ENCODE measurements at places on chromosomes 3 and 15.

GRCh38 chr15:95684126-95684525 is 646.4 kb upstream of the NR2F2 start:
- no peak for DNase-seq

DNA sequence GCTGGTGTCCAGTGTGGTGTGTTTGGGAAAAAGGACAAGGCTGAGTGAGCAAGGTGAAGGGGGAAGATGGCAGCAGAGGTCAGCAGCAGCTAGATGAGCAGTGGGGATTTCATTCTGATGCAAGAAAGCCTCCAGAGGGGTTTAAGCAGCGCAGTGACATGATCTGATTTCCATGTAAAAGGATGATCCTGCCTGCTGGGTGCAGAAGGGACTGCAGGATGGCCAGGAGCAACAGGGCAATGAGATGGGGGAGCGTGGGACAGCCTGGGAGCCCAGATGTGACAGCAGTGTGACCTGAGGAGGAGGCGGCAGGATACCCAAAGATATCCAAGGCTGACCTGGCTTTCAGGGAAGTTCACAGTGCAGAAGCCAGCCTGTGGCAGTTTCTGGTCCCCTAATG is 6.1 kb downstream of the WNT7A start:
- DNase-seq, result no peak

DNA sequence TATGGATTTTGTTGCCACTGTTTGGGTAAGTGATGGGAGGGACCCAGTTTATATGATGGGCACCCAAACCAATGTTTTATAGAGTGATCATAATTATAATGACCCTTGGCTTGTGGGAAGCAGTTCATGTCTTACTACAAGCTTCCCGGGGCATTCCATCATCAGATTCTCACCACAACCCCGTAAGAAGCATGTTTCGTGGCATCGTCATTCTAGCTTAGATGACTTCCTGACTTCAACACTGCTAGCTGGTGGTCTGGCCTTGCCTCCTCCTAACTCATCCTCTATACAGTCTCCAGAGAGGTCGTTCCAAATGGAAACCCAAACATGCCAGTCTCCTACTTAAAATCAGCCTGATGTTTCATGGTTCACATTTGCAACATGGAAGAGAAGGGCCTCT is 226.9 kb downstream of the ADAMTS9 start:
- DNase-seq, result no peak

DNA sequence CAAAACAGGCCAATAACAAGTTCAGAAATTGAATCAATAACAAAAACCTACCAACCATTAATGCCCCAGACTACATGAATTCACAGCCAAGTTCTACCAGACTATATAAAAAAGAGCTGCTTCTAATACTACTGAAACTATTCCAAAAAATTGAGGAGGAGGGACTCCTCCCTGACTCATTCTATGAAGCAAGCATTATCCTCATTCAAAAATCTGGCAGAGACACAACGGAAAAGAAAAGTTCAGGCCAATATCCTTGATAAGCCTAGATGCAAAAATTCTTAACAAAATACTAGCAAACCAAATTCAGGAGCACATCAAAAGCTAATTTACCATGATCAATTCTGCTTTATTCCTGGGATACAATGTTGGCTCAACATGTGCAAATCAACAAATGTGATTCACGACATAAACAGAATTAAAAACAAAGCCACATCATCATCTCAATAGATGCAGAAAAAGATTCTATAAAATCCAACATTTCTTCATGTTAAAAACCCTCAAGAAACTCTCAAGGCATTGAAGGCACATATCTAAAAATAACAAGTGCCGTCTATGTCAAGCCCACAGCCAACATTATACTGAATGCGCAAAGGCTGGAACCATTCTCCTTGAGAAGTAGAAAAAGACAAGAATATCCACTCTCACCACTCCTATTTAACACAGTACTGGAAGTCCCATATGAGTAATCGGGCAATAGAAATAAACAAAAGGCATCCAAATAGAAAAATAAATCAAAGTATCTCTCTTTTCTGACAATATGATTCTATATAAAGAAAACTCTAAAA is 573.6 kb upstream of the GRM7 start:
- DNase-seq, result no peak

DNA sequence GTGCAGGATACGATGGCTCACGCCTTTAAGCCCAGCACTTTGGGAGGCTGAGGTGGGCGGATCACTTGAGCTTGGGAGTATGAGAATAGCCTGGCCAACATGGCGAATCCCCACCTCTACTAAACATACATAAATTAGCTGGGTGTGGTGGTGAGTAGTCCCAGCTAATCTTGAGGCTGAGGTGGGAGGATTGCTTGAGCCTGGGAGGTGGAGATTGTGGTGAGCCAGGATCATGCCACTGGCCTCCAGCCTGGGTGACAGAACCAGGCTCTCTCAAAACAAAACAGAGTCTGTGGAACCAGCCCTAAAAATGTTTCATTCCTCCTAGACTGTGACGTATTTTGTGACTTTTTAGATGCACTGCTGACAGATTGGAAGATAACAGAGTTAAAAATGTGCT is 34.3 kb upstream of the RAD51 start:
- DNase-seq, result no peak

DNA sequence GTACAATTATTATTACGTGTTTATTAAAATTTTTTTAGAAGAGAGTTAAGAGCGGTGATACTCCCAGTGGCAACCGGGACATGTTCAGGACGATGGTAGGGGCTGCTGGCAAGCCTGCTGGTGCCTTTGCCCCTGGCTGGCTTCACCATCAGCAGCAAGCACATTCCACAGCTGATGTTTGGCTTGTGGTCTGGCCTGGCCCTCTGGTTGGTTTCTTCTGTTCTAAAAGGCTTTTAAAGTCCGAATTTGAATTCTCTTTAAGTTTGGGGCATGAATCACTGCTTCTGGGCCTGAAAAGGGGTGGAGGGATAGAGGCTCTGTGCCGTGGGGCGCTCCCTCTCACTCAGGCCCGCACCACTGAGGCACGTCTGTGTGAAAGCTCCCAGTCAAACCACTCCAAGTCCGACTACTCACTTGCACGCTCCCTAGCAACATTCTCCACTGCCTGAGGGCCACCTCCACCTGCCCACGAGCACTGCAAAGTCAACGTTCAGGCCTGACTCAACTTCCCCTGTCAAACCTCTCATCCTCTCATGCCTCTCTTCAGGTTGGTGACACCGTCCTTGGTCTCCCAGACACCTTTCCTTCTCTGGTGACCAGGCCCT is 10.1 kb downstream of the ITGA11 start:
- peak; percentile 6 for DNase-seq

DNA sequence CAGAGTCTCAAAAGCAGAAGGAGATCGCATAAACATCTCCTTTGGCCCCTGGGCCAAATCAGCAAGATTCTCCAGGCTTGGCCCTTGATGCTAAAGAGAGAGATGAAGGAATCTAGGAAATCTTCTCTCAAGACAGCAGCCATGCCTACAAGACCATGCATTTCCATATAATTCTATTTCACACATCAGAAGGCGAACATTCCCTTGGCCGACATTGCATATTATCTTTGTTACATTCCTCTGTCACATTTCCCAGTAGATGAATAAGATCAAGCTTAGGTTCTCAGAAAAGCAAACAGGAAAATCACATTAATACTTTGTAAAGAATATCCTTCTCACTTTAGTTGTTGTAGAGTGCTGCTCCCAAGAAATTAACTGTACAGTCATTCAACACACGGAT is 21.3 kb downstream of the GASK1A start:
- no peak for DNase-seq

- no peak for DNase-seq
Measured at GRCh38 chr3:51436998-51437639, 46.0 kb downstream of the RBM15B start.
